Heart right ventricle (tissue), 16 donors: ENCODE measurements at places on chromosomes 5 and 9. TPM values are rescaled to one million over a fixed set of nuclear protein-coding genes. Genes with fewer than 3 reads are reported as not detected.
A peak's percentile ranks its signal among the peaks of the same experiment; 100 is the strongest.

DNA sequence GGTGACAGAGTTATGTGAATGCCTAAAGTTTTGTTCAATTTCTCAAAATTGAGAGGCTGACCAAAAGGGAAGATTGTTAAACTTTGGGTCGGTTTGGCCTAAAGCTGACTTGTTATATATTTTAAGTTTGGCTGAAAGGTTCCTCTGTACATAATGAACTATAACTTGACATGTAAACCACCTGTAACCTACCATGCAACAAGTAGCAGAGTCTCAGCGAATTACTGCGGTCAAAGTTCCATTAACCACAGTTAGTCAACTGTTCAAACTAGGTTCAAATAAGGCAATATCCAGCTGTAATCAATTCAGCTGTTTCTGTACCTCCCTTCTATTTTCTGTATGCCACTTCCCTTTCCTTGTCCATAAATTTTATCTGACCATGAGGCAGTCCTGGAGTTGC is 325.1 kb upstream of the NMUR2 start:
- no peak for DNase-seq

The NR5A1 gene
- not detected for total RNA-seq

DNA sequence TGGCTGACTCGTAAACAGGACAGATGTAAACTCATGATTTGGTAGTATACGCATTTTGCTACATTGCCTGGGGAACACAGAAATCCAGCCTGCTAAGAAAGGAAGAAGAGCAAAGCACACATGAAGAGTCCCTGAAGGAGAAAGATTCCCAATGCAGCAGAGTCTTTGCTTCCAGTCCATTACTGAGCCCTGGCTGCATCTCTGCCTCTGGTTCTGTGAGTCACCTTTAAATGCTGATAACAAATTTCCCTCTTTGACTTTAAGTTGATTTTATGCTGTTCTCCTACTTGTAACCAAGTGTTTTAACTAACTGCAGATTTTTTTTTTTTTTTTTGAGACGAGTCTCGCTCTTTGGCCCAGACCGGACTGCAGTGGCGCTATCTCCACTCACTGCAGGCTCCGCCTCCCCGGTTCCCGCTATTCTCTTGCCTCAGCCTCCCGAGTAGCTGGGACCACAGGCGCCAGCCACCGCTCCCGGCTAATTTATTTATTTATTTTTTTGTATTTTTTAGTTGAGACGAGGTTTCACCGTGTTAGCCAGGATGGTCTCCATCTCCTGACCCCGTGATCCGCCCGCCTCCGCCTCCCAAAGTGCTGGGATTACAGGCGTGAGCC is 8.5 kb upstream of the PRXL2C start:
- DNase-seq, result no peak

GRCh38 chr9:83041771-83042170 is 21.2 kb downstream of the RASEF start:
- no peak for DNase-seq

GRCh38 chr5:157550663-157551062 is 24.9 kb downstream of the ADAM19 start:
- no peak for DNase-seq

The MTMR12 gene
- total RNA-seq, result 17.5 TPM

The TLX3 gene
- total RNA-seq, result not detected

DNA sequence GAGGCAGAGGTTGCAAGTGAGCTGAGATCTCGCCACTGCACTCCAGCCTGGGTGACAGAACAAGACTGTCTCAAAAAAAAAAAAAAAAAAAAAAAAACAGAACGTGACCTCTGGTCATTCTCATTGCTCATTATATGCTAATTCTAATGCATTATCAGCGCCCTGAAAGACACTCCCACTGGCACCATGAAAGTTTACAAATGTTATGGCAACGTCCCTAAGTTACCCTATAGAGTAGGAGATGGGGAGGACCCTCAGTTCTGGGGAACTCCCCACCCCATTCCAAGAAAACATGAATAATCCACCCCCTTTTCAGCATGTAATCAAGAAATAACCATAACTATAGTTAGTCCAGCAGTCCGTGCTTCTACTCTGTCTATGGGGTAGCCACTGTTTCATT is 48.9 kb upstream of the DENND4C start:
- no peak for DNase-seq

GRCh38 chr5:151427258-151427657 is 20.1 kb upstream of the SLC36A1 start:
- DNase-seq, result no peak

The CCDC183 gene
- total RNA-seq, result 1.1 TPM

The TAF1L gene
- total RNA-seq, result not detected

The IFNA13 gene
- total RNA-seq, result not detected

GRCh38 chr9:13755551-13755950 is 476.1 kb upstream of the MPDZ start:
- DNase-seq, result no peak

GRCh38 chr9:35470894-35471293 is 19.0 kb upstream of the RUSC2 start:
- no peak for DNase-seq

DNA sequence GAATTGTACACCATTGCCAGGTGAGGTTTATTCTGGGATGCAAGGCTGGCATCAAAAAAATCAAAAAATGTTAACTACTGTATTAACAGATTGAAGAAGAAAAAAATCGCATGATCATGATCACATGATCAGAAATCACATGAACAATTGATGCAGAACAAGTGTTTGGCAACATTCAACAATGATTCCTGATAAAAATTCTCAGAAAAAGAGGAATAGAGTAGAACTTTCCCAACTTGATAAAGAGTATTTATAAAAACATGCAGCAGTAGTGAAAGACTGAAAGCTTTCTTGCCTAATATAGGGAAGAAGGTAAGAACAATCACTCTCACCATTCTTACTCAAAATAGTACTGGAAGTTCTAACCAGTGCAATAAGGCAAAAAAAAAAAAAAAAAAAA is 16.4 kb downstream of the SLCO4C1 start:
- DNase-seq, result no peak

The GPR151 gene
- not detected for total RNA-seq

GRCh38 chr5:52963636-52964035 is 25.5 kb upstream of the ITGA2 start:
- DNase-seq, result no peak

DNA sequence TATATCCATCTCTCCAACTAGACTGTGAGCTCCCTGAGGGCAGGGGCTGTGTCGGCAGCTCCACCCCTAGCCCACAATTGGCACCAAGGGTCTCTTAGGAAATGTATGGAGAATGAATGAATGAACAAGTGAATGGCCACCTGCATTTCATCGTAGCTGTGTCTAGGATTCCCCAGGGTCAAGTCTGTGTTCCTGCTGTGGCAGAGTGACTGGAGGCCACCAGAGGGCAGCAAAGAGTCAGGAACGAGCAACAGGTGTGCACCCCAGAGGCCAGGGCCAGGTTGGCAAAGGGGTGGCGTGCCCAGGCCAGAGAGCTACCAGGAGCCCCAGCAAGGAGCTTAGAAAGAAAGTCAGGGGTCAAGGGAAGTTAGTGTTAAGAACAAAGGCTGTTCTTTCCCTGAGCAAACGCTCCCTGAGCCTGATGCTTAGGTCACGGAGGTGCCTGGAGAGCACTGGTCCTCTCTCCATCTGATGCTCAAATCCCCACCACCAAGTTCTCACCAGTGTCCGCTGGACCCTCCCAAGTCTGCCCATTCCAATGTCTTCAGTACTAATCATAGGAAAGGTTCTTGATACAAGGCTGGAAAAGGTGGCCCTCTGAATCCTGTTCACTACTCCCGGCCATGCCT is 160.7 kb downstream of the PAX5 start:
- DNase-seq, result peak; percentile 56

The CAMK4 gene
- total RNA-seq, result 0.37 TPM

GRCh38 chr5:33074548-33074947 is 363.4 kb downstream of the NPR3 start:
- no peak for DNase-seq

The SAP30L gene
- 33.2 TPM for total RNA-seq

The FAM81B gene
- total RNA-seq, result 10.5 TPM

DNA sequence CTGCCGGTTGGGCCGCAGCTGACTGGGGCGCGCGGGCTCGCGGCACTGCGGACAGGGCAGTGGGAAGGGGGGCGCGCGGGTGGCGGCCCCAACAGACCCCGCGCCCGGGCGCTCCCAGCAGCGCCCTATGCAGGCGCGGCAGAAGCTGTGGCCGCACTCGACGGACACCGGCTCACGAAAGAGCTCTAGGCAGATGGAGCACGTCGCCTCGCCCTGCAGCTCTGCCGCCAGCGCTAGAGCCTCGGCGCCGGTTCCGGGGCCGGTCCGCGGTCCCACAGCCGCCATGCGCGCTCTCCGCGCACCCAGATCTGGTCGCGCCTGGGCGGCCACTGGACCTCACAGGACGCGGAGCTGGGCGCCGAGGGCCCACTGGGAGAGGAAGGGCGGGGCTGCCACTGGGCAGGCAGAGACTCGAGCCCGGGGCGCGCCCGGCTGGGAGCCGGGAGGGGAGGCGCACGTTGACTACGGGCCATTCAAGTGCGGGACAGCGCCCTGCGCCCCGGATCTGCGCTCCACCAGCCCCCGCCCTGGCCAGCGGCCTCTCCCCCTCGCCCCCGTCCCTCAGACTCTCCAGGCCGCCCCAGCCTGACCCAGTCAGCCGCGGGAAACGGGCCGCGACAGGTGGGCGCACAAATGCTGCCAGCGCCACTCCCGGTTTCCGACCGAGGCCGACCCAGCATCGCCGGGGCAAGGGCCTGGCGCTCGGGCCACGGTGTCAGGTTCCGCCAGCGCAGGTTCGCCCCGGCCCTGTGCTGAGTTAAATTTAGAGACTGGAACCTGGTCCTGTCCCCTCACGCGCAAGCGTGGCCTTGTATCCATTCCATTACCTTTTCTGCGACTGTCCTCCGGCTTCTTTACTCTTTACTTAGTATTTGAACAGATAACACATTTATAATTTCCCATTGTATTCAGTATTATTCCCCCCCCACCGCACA is at the start of gene TRIM7:
Gene TRIM7, minus strand, starts transcription at position 371 of the 935 bp plus-strand sequence. Its CDS starts 86 bp downstream, at position 285.
- peak; percentile 40 for DNase-seq
